ENCODE measurements at places on chromosomes 2 and 18. TPM values are rescaled to one million over a fixed set of nuclear protein-coding genes. Genes with fewer than 3 reads are reported as not detected.

Gene USP34
- 54.7 TPM for polyA plus RNA-seq

Gene MROH2A
- 0.17 TPM for polyA plus RNA-seq

Gene RRM2
- polyA plus RNA-seq, result 34.1 TPM

Gene PAX8
- polyA plus RNA-seq, result 4.4 TPM

Gene ACKR3
- 15.5 TPM for polyA plus RNA-seq

Gene ALK
- polyA plus RNA-seq, result not detected
